ENCODE measurements at places on chromosomes 12 and 14. TPM values are rescaled to one million over a fixed set of nuclear protein-coding genes. Genes with fewer than 3 reads are reported as not detected.

- H3K27me3 ChIP-seq, result no peaks in the 10 kb centered on the region
- H3K4me3 ChIP-seq, result no peak overlapping the region
- peak overlapping the region; percentile 79 for H3K27ac ChIP-seq
- DNase-seq, result no peak
These were observed 105.4 kb downstream of the CRACR2A start for GRCh38 chr12:3647504-3647903.

DNA sequence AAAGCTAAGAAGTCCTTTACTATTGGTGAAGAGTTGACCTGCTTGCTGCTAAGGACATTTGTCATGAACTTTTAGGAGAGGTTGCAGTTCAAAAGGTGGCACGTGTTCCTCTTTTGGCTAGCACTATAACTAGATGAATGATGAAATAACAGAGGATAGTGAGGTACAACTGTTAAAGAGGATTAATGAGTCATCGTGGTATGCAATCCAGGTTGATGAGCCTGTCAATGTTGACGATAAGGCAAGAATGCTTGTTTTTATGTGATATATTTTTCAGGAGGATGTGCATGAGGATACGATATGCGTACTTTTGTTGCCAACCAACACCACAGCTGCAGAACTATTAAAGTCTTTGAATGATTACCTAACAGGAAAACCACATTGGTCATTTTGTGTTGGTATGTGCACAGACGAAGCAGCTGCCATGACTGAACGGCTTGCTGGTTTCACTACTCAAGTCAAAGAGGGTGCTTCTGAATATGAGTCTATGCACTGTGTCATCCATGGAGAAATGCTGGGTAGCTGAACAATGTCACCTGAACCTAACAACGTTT lies 10.6 kb downstream of the CEP128 start:
- no peaks in the 10 kb centered on the region for H3K27me3 ChIP-seq
- H3K36me3 ChIP-seq, result peaks cover 7% of the 10 kb centered on the region
- peaks cover 36% of the 10 kb centered on the region for H3K4me1 ChIP-seq

- H3K36me3 ChIP-seq, result peaks cover 7% of the 10 kb centered on the region
- no peak overlapping the region for H3K4me3 ChIP-seq
- no peak for DNase-seq
- H3K4me1 ChIP-seq, result no peaks in the 10 kb centered on the region
- H3K27ac ChIP-seq, result no peak overlapping the region
These were observed 279.6 kb upstream of the CCDC196 start for GRCh38 chr14:66206554-66206953.

DNA sequence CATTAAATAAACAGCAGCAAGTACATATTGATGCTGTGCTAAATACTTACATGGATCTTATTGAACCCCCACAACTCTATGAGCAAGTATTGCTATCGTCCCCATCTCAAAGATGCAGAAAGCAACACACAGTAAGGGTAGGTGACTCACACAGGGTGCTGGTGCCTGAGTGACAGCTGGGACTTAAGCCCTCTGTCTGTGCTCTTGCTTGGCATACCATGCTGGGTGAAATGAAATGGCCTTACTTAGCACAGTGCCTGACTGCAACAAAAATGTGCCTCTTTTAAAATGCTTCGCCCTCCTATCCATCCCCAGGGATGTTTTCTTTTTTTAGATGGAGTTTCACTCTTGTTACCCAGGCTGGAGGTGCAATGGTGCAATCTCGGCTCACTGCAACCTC lies 788 bp downstream of the TEX52 start:
- no peak overlapping the region for H3K4me3 ChIP-seq
- peaks cover 3% of the 10 kb centered on the region for H3K36me3 ChIP-seq
- H3K27ac ChIP-seq, result peak overlapping the region; percentile 33
- no peaks in the 10 kb centered on the region for H3K27me3 ChIP-seq
- no peak for DNase-seq
- no peaks in the 10 kb centered on the region for H3K4me1 ChIP-seq

DNA sequence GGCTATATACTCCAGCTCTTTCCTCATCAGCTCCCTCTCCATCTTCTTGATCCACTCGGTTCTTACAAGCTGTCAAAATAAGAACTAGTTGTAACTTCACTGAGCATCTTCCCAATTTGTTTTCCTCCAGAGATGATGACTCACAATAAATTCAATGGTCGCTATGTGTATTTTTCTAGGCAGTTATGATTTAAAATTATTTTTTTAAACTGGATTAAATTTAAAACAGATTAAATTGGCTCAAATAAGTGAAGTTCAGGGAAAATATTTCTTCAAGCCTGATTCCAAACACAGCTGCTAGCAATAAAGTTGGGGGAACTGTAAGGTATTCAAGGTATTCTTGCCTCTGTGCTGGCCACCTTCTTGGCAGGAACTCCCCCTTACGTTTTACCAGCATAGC lies 717.7 kb upstream of the USP15 start:
- H3K4me3 ChIP-seq, result no peak overlapping the region
- no peaks in the 10 kb centered on the region for H3K36me3 ChIP-seq
- DNase-seq, result no peak
- H3K4me1 ChIP-seq, result no peaks in the 10 kb centered on the region

DNA sequence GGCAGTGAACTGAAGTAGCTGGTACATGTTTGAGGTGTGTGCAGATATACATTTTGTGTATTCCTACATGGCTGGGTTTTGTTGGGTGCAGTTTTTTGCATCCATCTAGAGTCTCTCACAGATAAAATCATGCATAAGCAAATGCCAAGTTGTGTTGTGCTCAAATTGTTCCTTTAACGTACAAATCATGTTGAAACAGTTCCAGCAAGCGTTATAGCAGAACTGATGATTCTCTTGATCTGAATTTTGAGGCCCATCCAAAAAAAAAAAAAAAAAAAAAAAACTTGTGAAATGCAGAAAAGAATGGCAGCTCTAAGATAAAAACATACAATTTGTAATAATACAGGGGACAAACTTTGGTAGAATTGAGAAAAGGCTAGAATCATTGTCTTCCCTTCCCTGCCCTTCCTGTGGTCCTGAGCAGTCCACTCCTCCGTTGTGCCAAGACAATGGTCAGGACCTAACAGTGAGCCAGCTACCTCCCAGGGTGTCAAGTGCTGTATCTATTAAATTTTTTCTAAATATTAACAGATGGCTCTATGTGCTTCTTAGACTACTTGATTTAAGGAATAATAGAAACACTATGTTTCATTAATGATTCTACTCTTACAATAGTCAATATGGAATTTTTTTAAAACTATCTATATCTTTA lies 122.1 kb downstream of the PLEKHA5 start:
- DNase-seq, result no peak
- no peaks in the 10 kb centered on the region for H3K36me3 ChIP-seq
- H3K4me1 ChIP-seq, result no peaks in the 10 kb centered on the region

DCTN2 gene
- total RNA-seq, result 99.0 TPM

PTCSC3 gene
- total RNA-seq, result not detected

Measured in activated T-cell treated with anti-CD3 and anti-CD28 coated beads, Interleukin-2, amount 50 U/mL, for 72 hours (primary cell).